Stimulated activated CD8-positive, alpha-beta memory T cell treated with anti-CD3 and anti-CD28 coated beads, Interleukin-2, amount 100 ng/mL, for 48 hours (primary cell): ENCODE measurements at places on chromosomes 3 and 15.

DNA sequence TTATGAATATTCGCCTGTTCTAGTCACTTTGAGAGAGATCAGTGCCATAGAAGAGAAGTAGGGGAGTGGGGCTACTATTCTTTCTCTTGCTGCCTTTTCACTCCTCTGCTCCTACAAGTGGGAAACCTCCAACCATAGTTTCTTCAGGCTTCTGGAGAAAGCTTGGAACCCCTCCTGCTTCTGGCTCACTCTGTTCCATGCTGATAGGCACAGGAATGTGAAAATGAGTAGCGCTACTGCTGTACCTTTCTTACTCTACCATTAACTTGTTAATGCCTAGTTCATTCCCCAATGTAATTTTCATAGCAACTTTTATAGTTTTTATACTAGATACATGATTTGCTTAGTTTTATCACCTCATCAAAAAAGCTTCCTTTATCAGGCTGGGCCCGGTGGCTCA, 26.7 kb upstream of the JMJD7 start:
- DNase-seq, result no peak

GRCh38 chr3:64266065-64266931, 41.0 kb upstream of the PRICKLE2 start:
- DNase-seq, result no peak

GRCh38 chr3:113118336-113118735, 93.0 kb upstream of the BOC start:
- DNase-seq, result no peak

- DNase-seq, result no peak
Observed at GRCh38 chr3:100966807-100967206, 26.4 kb downstream of the ABI3BP start.

GRCh38 chr15:60800299-60801072, 321.5 kb upstream of the ICE2 start:
- DNase-seq, result no peak

GRCh38 chr3:23756206-23756840, 49.4 kb upstream of the UBE2E1 start:
- no peak for DNase-seq

GRCh38 chr3:48935530-48935929, 16.9 kb downstream of the ARIH2 start:
- DNase-seq, result no peak

GRCh38 chr3:101725194-101725889, 928 bp downstream of the CEP97 start:
- DNase-seq, result no peak
